ENCODE measurements at places on chromosomes 2 and 18.
A peak's percentile ranks its signal among the peaks of the same experiment; 100 is the strongest.

DNA sequence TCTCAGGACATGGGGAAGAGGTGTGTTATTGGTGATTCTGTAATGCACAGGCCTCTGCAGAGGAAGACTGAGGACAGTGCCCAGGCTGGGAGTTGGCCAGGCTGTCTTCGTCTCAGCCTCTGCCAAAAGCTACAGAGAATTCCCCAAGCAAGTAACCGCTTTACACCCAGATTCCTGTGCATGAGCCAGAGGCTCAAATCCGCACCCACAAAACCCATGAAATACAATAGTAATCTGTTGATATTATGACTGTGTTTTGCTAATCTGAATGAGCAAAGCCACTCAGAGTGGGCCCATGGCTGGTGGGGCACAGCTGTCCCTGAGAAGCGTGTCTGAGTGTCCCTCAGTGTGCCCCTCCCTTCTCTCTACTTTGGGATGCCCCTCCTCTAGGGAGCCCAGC is 149.5 kb upstream of the PXDN start:
- no peak for DNase-seq

- no peak for DNase-seq
Observed at GRCh38 chr2:17538022-17538843, 2.3 kb upstream of the VSNL1 start.

- DNase-seq: peak; percentile 49
Observed at GRCh38 chr18:67525328-67526099, 9.0 kb upstream of the DSEL start.

DNA sequence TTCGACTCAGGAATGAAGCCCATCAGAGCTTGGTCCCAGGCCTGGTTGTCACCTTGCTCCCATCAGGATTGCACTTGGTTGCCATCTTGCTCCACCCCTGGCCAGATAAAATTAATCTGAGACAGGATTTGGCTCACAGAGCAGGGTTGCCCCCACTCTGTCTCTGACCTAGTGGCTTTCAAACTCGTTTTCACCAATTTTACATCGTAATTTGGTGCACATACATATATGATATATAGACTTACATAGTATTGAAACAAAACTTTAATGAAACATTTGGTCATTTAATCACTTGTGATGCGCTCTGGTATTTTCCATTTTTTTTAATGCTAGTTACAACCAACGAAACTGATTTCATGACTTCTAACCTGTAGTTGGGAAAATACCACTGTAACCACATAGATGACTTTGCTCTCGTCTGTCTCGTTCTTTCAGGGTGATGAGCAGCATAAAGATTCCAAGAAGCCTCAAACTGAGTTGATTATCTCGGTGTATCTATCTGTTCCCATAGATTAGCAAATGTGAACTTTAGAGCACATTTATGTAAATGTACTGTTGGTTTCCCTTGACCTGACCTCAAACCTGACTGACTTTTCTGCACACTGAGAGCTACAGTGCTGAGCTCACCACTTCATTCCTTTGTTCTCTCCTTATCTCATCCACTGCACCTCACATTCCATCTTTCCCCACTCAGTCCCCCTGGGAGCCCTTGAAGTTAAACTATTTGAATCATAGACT is 30.5 kb upstream of the PLB1 start:
- no peak for DNase-seq

DNA sequence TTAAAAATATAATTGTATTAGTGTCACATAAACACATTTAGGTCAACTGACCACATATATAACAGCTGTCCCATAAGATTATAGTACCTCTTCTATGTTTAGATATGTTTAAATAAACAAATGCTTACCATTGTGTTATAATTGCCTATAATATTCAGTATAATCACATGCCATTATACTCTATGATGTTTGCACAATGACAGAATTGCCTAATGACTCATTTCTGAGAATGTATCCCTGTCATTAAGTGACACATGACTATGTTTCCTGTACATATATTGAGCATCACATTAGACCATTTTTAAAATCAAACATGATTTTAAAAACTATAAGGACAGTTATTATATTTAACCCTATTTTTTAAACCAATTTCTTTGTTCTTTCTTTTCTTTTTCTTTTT is 89.8 kb downstream of the HS6ST1 start:
- DNase-seq: no peak

GRCh38 chr2:240021488-240022104 is 3.5 kb downstream of the NDUFA10 start:
- DNase-seq: peak; percentile 34
